ENCODE measurements at places on chromosomes 13 and 19.

GRCh38 chr19:30036154-30037129 is 94.4 kb downstream of the URI1 start:
- DNase-seq: no peak

DNA sequence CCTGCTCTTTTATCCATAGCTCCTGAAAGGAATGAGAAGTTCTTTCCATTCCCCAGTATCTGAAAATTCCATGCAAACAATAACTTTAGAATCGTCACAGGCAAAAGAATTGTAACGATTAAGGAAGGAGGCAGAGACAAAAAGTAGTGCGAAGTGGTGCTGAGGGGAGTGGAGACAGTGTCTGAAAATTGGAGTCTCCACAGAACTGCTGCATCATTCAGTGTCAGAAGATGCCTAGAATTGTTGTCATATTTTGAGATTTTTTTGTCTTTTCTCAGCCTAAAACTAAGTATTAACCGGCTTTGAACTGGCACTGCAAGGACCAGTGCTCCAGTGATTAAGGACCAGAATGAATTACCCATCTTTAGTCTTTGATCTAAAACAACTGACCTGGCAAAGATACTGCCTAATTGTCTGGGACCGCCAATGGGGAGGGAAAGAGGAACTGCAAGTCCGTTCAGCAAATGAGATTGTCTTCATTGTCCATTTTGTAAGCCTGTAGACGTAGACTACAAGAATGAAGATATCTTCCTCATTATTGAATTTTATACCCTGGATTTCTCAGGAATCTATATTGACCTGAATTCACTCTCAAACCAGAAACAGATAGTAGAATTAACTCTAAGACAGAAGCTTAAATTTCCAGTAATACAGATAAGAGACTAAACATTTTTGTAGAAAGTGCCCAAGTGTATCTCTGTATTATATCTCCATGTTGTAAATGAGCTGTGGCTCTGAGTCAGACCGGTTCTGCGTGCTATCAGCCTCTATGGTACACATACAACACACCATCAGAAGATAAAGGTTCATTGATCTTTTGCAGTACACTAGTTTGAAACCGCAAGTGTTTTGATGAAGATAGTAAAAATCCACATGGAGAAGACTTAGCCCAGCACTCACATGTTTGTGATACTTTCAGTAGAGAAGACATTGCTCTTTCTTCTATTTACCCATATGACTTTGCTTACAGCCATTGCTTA is 293.2 kb downstream of the EFNB2 start:
- DNase-seq: no peak

GRCh38 chr13:99055281-99055680 is 77.4 kb upstream of the DOCK9 start:
- DNase-seq: no peak

- DNase-seq: no peak
These were observed 259.5 kb downstream of the COL4A1 start for GRCh38 chr13:110047496-110047895.

GRCh38 chr19:41415154-41415571 is 12.0 kb downstream of the B3GNT8 start:
- DNase-seq: no peak

DNA sequence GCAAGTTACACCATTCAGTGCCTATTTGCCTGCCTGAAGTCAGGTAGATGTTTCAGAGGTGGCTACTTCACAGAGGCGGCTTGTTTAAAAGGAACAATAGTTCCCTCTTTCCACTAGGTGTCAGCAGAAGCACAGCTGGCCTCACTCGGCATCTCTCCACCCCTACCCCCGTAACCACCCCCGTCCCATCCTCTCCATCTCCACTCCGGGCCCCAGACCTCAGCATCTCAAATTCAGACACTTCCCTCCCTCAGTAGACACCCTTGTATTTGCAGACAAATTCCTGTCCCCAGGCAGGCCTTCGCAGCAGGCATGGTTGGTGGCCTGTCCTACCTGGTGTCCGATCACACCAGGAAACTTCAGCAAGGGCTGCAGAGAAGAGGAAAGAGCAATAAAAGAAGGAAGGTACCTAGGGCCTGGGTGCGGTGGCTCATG is 9.1 kb upstream of the DPP9 start:
- peak; percentile 76 for DNase-seq

GRCh38 chr19:15265850-15266248 is 33.6 kb upstream of the EPHX3 start:
- DNase-seq: no peak

DNA sequence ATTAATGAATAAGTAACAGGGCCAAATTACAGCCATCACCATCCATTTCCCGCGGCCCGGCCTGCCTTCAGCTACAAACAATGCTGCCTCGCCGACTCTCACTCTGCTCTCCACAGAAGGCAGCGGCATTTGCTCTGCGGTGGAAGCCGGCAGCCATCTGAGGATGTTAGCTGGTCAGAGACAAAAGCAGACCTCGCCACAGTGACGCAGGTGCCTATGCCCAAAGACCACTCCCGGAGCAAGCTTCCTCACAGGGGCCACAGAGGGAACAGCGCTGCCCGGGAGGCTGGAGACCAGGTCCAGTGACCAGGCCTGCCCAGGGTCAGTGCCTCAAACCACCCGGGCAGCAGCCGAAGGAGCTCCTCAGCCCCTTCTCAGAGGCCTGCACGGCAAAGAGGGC is 16.4 kb downstream of the PEPD start:
- DNase-seq: no peak

DNA sequence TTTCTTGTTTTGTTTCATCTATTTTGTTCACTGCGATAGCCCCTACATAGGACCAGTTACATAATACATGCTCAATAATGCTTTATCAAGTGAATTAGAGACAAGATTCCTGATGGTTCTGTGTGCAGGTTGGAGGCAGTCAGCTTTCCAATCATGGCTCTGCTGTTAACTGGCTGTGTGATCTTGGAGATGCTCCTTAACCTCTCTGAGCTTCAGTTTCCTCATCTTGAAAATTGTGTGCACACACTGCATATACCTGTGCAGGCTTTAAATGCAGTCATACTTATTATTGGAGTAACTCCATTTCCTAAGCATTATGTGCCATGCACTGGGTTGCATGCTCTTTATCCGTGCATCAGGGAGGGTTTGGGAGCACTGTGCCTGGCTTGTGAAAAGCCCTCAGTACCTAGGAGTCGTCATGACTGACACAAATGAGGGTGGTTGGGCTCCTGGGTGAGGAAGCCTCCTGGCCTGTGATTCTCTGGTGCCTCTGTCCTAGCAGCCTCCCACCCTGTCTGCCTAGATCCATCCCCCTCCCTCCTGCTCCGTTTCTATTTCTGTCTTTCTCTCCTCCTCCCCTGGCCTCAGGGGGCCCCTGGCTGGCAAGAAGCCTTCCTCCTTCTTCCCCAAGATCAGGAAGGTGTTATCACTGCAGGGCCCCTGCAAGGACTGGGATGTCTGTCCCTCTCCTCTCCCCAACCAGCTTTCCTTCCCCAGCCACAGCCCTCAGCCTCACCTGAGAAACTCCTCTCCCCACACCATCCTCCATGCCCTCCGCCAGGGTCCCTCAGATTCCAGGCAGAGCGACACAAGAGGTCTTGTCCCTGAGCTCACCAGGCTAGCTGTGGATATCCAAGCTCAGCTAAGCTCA is 8.7 kb downstream of the IFNL1 start:
- no peak for DNase-seq

DNA sequence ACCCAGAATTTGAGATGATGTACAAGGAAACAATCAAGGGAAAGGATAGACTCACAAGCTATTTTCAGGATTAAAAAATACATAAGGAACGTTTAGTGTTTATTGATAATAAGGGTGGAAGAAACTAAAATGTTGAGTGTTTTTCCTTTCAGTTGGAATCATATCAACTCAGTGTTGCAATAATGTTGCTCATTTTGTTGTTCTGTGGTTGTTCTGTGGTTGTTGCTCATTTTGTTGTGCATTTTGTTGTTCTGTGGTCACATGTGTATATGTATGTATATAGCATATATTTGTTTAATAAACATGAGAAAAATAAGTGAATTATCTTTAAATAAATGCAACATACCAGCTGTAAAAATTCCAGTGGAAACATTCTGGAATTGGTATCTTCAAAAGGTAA is 262.4 kb upstream of the SPRY2 start:
- DNase-seq: no peak

- no peak for DNase-seq
These were observed 8.9 kb upstream of the TPM4 start for GRCh38 chr19:16067205-16067938.

GRCh38 chr19:38619361-38620174 is 580 bp downstream of the EIF3K start:
- DNase-seq: no peak

DNA sequence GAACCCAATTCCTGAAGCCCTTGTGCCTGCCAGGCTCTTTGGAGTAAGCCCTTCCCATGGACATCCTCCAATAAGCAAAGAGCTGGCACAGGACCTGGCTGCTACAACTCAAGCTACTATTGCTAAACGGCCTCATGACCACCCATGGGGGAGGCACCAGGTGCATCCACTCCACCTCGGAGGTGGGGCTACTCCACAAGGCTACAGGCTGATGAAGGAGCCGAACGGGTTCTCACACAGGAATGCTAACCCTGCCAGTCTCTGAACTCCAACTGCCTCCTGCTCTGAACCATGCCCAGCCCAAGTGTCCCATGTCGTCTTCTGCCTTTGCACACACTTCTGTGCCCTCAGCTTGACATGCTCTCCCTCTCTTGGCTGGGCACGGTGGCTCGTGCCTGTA is 10.0 kb downstream of the SYMPK start:
- no peak for DNase-seq

- DNase-seq: no peak
These were observed 23.5 kb upstream of the EBPL start for GRCh38 chr13:49714757-49715156.

DNA sequence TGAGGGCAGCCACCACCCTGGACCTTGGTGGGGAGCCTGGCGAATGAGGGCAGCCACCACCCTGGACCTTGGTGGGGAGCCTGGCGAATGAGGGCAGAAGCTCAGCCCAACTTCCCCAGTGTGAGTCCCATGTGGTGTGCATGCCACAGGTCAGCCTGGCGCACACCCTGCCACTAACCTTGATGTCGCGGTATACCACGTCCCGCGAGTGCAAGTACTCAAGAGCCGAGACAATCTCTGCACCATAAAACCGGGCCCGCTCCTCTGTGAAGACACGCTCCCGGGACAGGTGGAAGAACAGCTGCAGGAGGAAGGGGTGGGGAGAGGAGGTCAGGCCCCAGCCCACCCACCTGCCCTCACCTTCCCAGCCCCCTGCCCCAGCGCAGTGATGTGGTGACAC is 11.3 kb upstream of the CCNP start:
- no peak for DNase-seq

GRCh38 chr19:18828786-18829185 is 3.0 kb upstream of the UPF1 start:
- DNase-seq: no peak

GRCh38 chr13:42970824-42971690 is 21.0 kb downstream of the EPSTI1 start:
- DNase-seq: peak; percentile 64

- no peak for DNase-seq
These were observed 127.4 kb downstream of the MAB21L1 start for GRCh38 chr13:35349052-35349451.

DNA sequence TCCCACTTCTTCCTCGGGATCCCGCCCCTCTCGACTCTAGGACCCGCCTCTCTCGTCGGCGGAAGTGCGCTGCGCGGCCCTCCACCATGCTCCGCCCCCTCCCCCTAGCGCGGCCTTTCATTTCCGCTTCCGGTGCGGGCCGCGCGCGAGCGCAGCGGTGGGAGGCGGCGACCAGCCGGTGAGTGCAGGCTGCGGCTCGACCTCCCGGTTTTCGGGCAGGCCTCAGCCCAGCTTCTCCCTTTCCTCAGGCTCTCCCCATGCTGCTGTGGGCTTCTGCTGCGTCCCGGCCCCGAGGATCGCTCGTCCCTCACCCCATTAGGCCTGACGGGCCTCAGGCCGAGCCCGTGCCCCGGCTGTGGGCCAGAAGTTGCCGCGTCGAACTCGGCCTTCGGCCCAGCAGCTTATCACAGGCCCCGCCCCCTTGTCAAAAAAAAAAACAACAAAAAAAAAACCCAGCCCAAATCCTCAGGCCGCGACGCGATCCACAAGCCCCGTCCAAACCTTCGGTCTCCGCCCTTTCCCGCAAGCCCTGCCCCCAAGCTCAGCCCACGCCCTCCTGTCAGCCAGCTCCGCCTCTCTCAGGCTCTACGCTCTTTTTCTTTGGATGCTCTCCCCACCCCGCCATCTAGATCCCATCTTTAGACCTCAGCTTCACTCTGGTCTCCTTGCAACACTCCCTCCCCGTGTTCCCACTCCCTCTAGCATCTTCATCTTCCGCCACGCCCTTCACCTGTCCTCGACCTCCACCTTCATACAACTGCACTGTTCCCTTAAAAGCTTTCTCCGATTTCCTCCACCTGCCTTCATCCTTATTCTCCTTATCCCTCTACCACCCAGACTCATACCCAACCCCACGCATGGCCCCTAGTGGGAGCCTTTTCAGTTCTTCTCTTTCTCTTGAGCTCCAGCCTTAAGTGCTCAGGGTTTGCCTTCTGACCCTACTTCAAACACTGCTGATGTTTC is at the start of gene CLASRP:
CLASRP (plus strand) TSS at position 115 of the 963 bp plus-strand sequence. CDS start 1,168 bp downstream, outside the sequence.
- peak; percentile 80 for DNase-seq

Data from SW 1271 (cell line).